Midbrain (tissue), 1 donor: ENCODE measurements at places on chromosomes 7 and 10.

DNA sequence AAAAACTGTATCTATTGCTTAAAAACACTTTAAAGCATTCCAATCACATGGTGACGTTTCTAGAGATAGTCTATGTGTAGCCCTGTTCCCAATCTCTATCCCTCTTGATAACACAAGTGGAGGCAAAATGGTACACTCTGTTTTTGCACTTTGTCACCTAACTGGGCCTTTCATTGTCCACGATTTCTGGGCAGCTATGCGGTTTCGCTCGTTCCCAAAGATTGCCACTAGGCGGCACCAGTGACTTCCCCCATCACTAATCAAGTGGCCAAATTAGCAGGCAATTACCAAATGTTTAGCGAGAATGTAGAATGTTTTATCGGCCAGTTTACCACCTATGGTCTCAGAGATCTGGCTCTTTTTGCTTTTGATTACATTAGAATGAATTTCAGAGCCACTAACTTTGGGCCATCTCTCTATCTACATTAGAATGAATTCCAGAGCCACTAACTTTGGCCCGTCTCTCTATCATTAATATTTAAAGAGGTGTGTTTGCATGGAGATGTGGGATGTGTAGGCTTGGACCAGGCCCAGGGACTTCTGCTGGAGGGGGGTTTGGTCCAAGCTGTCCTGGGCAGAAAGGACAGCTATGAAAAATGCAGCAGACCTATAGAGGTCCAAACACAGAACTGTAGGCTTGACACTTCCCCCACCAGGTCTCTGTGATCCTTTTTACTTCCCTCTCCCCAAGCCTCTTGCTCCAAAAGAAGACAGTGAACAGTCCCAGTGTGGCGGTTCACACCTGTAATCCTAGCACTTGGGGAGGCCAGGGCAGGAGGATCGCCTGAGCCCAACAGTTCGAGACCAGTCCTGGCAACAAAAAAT is 90.1 kb downstream of the EPC1 start:
- DNase-seq = peak; percentile 76

DNA sequence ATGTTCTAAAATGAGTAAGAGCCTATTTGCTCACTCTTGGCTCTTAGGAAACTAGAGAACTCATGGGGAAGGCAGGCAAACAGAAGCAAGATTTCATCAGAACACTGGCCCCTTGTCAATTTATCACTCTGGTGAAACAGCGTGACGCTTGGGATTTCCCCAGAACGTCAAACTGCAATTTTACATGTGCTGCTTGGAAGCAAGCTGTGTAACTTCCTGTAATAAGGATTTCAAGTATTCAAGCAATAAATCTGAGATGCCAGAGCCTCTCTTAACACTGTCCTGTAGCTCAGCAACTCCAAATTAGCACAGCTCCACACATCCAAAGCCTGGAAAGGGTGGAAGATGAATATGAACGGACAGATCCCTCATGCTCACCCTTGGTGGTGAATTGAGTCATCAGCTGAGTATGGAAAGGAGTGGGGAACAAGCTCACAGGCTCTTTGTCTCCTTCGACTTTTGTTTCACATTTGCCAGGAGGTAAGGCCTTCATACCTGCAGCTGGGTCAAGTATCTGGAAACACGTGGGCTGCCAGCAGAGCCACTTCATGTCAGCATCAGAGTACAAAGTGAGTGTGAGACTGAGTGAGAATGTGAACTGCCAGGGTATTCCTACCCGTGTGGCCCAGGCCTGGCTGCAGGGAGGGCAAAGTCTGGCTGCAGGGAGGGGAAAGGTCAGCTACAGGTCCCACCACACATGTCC is 140.4 kb upstream of the NAMPT start:
- peak; percentile 18 for DNase-seq

- DNase-seq = no peak
Measured at GRCh38 chr7:2360796-2361195, 6.2 kb downstream of the EIF3B start.

DNA sequence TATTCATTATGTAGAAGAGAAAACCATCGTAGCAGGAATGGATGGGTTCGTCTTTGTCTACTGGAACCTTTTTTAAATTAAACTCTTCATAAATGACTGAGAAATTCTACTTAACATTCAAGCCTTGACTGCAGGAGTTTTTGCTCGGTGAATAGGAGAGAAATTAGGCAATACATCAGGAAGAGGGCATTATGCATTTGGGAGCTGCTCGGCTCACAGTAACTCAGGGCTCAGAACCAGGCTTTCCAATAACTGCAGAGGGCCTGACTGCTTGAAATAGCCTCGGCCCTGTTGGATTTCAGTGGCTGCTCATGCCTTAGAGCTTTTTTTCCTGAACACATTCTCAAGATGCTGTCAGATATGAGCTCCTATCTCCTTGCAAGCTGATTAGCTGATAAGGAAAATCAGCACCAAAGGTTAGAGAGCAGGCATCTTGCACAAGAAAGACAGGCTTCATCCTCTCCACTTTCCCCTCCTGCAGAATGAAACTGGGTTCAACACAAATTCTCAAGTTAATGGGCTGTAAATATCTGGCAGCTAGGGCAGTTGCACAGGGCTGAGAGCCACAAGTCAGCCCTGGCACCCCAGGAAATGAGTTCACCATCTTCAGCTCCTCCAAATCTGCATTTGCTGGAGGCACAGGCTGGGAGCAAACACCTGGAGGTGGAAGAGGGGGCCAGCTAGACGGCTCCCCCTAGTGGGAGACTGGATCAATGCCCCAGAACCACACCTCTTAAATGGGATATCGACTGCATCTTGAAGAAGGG is 24.3 kb downstream of the TECTB start:
- peak; percentile 32 for DNase-seq

DNA sequence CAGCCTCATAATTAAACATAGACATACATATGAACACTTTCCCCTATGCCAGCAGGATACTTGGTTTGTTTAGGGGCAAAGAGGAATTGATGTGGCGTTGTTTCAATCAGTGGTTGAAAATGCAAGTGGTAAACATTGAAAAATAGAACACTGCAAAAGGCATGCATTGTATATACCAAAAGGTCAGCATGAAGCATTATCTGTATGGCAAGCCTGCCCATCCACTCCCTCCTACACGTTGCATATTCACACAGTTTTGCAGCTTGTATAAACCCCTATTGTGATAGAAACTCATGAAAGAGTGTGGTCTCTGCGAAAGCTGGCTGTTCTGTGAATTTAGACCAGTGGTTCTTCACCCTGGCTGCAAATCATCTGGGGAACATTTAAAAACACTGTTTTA is 17.1 kb downstream of the CAV1 start:
- no peak for DNase-seq

- no peak for DNase-seq
Measured at GRCh38 chr10:21452203-21452602, 73.3 kb downstream of the SKIDA1 start.

GRCh38 chr10:111821871-111822270 is 361.7 kb downstream of the GPAM start:
- DNase-seq = peak; percentile 33

GRCh38 chr10:48639632-48640031 is 34.8 kb upstream of the ARHGAP22 start:
- no peak for DNase-seq

- no peak for DNase-seq
Measured at GRCh38 chr7:122307228-122307621, 2.7 kb upstream of the FEZF1 start.

GRCh38 chr7:106047818-106048705 is 64.0 kb downstream of the SYPL1 start:
- no peak for DNase-seq

- DNase-seq = no peak
Measured at GRCh38 chr7:50534690-50535290, 30.4 kb downstream of the DDC start.

GRCh38 chr7:138226745-138227279 is 150.6 kb downstream of the AKR1D1 start:
- DNase-seq = no peak

- DNase-seq = peak; percentile 78
Measured at GRCh38 chr10:59709395-59710125, at the start of gene SLC16A9. TSS of gene SLC16A9 (minus strand) at chr10:59709850. CDS start at chr10:59684291, 25,559 bp downstream.

DNA sequence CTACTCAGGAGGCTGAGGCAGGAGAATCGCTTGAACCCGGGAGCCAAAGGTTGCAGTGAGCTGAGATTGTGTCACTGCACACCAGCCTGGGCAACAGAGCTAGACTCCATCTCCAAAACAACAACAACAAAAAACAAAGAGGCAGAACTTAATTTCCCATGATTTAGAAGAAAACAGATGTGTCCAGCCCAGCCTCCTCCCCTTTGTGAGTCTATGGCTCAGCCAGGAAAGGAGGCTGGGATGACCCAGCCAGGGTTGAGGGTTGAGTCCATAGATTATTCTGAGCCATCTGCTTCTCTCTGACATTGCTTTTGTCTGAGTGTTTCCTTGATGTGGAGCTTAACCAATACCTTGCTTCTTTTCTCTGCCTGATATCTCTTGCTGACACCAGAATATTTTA is 994.1 kb downstream of the TYW1 start:
- DNase-seq = no peak

DNA sequence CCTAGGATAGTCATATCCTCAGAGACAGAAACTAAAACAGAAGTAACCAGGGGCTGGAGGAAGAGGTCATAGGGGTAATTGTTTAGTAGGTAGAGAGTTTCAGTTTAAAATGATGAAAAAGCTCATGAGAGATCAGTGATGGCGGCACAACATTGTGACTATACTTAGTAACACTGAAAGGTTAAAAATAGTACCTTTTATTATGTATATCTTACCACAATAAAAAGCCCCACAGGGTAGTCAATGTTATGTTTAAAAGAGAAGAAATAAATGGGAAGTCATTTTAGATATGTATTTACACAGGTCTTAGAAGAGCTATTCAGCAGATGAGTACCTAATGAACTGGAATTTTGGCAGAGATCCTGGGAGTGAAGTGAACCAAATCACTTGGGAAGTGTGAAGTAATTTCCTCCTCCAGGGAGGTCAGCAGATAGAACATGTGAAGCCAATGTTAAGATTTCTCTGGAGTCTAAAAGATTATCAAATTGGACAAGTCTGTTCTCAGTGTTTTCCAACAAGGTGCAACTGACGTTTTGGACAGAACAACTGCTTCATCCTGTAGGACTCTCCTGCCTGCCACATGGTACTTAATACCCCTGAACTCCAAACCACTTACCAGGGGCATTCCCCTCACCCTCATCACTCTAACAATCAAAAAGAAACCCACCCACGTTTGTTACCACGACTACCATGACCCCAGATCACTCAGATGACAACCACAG is 6.4 kb downstream of the CDCA7L start:
- DNase-seq = no peak
